ENCODE measurements at places on chromosomes 7 and 10.

DNA sequence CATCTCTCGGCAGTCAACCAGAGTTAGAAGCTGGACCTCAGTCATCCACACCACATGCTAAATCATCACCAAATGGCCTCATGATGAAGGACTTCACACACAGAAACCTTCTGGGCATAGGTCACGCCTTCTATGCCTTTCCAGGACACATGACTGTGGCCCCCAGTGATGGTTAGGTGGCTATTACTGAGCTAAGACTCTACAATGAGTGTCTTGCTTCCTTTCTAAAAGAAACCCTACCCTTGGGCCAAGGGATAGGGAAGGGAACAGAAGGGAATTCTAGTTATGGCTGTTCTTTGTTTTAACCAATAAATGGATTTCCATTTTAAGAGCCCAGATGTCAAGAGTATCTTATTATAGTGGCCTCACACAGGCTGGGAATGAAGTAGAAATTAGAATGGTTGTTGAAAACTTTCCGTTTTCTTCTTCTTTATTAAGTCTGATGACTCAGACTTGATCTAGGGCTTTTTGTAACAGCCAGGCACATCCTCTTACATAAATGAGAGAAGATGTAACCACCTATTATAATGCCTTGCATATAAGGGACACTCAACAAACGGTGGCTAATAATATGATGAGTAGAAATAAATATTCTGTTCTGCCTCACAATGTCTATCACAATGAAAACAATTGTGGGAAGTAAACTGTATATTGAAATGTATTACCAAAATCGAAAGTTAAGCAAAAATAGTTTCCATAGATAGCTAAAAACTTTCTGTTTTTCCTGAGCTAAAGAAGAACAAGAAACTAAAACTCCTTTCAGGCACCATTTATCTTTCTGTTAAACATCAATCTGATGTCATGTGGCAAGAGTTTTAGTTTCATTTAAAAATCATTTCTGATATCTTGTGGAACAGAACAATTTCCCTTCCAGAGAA, 62.5 kb upstream of the TOMM7 start:
- no peak for DNase-seq

DNA sequence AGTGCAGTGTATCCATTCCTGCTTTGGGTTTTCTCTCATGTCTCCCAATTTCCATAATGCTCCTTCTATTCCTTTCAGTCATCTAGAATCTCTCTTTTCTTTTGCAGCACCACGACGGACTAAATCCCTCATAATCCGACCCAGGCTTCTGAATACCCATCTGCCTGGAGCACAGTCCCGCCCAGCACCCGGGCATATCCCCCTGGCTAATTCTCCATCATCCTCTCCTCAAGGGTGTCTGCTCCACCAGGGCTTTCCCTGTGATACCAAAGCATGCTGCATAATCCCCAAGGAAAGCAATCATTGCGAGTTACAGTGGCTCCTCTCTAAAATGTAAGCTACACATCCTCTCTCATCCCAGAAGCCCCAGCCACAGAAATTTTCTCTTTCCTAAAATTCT, 321.9 kb downstream of the CCDC3 start:
- no peak for DNase-seq

DNA sequence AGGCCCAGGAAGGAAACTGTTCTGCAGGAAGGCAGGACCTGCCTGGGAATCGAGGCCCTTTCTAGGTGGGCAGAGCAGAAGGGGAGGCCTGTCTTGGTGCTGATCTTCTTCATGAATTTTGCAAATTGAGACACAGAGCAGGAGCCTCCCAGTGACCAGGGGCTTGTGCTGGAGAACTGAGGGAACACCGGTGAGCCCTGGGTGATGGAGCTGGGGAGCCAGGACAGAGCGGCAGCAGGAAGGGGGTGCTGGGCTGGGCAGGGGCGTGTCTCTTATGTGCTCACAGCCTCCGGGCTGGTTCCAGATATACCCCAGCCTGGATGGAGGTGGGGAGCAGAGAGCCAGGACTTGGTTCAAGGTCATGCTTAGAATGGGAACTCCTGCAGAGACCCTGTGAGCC, 139.9 kb downstream of the C10orf105 start:
- DNase-seq, result no peak

- DNase-seq, result no peak
Measured at GRCh38 chr10:116836902-116837523, 12.3 kb upstream of the ENO4 start.

DNA sequence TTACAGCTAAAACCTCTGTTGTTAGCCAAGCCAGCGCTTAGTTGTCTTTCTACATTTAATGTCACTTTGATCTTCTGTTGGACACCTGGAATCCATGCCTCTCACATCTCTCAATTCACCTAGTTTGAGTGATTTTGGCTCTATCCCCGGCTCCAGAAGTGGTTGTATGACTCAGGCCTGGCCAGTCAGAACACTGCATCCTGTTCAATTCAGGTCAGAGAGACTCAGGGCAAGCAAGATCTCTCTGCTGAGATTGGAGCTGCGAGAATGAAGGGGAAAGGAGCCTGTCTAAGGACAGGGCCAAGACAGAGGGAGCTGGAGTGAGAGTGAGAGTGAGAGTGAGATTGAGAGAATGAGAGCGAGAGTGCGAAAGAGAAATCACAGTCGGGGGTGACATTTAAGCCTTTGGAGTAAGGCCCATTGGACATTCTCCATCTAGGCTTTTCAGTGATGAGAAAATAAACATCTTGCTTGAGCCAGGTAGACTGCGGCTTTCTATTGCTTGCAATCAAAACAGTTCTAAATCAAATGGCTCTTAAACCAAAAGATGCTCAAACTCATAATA, 83.3 kb upstream of the DYNC1I1 start:
- DNase-seq, result no peak

GRCh38 chr10:35607475-35608327, 2.6 kb downstream of the GJD4 start:
- DNase-seq, result no peak

- no peak for DNase-seq
Measured at GRCh38 chr7:157898802-157899505, 562.1 kb downstream of the DNAJB6 start.

GRCh38 chr10:78929541-78929940, 139.2 kb upstream of the ZMIZ1 start:
- no peak for DNase-seq

- DNase-seq, result no peak
Measured at GRCh38 chr7:139183878-139184338, 47.1 kb upstream of the UBN2 start.

GRCh38 chr10:61404751-61405150, 48.4 kb downstream of the TMEM26 start:
- no peak for DNase-seq

DNA sequence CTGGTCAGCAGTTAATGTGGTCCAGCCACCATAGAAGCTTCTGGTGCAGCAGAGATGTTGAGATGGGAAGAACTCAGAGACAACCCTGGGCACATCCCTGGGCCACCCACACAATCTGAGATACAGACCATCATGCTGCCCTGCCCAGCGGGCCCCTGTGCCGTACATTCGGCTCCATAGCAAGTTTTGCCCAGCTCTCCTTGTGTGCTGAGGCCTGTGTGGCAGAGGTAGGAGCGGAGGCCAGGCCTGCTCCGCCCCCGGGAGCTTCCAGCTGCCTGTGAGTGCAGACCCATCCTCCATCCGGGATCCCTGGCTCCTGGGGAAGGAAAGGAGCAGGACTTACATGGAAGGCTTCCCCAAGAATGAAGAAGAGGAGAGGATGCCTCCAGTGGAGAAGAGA, 140.3 kb downstream of the NEURL1 start:
- no peak for DNase-seq
